Right lobe of liver (tissue), 6 donors: ENCODE measurements at places on chromosomes 12 and 14. TPM values are rescaled to one million over a fixed set of nuclear protein-coding genes. Genes with fewer than 3 reads are reported as not detected.

The NPFF gene
- not detected for total RNA-seq

The SMIM41 gene
- not detected for total RNA-seq

The TMEM63C gene
- 0.18 TPM for total RNA-seq

The ABCC9 gene
- 40.4 TPM for total RNA-seq

The IL26 gene
- total RNA-seq: not detected

The C12orf54 gene
- not detected for total RNA-seq

The LARP4 gene
- 60.7 TPM for total RNA-seq

The MIA2 gene
- 62.6 TPM for total RNA-seq

The TXNDC16 gene
- total RNA-seq: 3.5 TPM

The RFX4 gene
- not detected for total RNA-seq

The GXYLT1 gene
- 10.9 TPM for total RNA-seq

The SERPINA1 gene
- total RNA-seq: 18,705 TPM

The KRT75 gene
- not detected for total RNA-seq

The SLC10A1 gene
- 63.2 TPM for total RNA-seq

The TAOK3 gene
- total RNA-seq: 18.4 TPM

The GLIPR1L2 gene
- 0.32 TPM for total RNA-seq

The DEGS2 gene
- total RNA-seq: 0.19 TPM

The PIGH gene
- 14.4 TPM for total RNA-seq

DNA sequence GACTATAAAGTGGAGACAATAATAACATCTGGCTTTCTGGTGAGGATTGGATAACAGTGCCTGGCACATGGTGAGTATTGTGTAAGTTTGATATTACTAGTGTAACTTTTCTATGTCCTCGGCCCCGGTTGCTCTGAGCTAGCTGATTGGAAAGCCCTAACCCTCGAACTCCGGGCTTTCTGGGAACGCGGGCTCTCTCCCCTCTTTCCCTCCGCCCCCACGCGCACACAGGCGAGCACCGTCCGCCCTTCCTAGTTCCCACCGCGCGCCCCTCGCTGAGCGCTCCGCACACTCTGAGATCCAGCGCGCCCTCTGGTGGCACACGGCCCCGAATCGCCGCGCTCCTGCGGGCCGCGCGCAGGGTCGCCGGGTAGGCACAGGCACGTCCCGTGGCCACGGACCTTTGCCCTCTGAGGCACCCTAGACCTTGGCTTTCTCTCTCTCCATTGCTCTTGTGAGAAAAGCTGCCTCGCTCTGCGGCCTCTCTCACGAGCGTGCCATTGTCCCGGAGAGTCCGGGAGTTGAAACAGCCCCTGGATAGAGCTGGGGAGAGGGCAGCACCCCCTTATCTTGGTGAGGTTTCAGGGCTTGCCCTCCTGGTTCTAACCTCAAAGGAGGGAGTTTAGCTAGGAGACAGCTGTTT, 23.2 kb upstream of the ESRRB start:
- DNase-seq: peak; percentile 63

DNA sequence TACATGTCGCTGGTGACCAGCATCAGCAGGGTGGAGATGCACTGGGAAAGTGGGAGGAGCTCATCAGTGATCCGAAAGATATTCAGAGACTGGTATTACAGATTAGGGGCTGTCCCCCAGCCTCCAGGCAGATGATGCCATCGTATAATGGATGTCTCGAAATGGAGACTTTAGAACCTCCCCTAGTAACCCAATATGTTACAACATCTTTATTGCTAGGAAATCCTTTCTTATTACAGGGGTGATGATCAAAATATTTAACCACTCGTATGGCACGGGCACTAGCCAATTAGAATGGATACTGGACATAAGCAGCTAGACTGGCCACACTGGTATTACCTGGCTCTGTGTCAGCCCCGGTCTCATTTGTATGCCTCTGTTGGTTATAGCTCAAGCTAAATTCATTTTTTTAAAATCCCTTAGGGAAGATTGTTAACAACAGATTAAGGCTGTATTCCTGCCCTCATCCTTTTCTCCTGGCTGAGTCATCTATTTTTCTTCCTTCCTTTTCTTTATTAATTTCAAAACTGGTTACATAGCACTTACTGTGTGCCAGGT, 10.8 kb upstream of the CEBPE start:
- DNase-seq: no peak

- DNase-seq: peak; percentile 56
Observed at GRCh38 chr12:104064842-104065427, 604 bp downstream of the HCFC2 start.

DNA sequence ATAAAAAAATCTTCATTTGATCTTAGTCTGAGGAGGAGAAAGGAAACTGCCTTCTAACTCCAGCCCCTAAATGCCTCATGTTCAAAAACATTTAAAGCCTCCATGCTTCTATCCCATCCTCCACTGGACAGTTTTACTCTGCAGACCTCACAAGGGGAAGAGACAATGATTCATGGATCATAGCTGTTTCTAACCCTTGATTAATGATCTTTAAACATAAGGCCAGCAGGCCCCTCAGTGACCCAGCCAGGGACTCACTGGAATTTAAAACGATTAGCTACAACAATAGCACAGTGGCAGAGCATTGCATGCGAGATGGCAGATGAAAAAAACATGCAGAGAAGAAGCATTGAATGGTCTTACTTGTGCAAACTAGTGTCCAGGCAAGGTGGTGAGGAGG, 6.0 kb downstream of the DCTN2 start:
- no peak for DNase-seq

DNA sequence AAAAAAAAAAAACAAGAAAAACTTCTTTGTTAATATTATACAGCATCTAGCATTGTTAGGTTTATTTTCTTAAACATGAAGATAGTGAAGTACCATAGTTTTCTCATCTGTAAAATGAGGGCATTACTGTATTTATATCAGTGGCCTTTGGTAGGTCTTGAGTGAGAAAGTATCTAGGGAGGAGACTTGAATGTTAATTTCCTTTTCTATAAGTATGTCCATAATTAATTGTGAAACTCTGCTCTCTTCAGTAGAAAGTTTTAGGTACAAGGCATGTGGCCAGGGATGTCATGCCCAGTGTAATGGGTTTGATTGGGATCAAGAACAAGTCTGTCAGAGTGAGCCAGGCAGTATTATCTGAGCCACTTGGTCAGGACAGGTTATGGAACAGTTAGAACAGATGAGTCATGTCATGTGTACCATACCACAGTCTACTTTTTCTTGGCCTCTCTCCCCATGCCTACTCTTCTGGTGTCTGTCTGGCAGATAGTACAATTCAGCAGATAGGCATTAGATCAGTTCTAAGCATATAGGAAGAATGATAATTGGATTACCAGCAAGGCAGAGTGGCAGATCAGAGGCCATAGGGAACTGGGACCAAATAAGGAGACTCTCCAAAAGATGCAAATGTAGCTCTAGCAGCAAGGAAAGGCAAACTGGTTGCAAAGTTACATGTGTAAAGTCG, 30.4 kb downstream of the FBXO34 start:
- DNase-seq: no peak

DNA sequence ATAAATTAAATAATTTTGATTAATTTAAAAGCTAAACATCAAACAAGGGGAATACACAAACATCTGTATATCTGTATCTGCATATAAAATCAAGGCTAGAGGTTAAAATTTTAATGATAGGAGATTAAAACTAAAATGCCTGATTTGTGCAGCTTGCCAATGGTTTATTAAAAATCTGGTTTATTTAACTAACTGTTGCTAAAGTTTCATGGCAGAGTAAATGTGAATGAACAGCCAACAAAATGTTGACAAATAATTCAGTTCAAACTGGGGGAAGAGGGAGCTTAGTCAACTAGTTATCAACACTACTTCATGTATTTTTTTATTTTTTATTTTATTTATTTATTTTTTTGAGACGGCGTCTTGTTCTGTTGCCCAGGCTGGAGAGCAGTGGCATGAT, 43.0 kb downstream of the BTG1 start:
- DNase-seq: no peak

DNA sequence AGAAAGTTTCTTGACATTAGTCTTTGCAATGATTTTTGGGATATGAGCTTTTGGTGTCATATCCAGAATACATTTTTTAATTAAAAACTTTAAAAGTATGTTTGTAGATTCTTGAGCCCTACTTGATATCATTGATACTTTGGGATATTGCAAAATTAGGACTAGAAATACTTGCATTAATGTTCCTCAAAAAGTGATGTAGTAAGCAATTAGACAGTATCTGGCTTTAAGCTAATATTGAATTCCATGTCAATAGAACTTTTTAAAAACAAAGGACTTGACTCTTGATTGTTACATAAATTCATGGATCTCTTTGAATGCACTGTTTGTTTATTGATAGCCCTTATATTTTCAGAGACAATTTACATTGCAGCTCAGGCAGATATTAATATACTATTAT, 15.6 kb downstream of the PEX5 start:
- DNase-seq: no peak

DNA sequence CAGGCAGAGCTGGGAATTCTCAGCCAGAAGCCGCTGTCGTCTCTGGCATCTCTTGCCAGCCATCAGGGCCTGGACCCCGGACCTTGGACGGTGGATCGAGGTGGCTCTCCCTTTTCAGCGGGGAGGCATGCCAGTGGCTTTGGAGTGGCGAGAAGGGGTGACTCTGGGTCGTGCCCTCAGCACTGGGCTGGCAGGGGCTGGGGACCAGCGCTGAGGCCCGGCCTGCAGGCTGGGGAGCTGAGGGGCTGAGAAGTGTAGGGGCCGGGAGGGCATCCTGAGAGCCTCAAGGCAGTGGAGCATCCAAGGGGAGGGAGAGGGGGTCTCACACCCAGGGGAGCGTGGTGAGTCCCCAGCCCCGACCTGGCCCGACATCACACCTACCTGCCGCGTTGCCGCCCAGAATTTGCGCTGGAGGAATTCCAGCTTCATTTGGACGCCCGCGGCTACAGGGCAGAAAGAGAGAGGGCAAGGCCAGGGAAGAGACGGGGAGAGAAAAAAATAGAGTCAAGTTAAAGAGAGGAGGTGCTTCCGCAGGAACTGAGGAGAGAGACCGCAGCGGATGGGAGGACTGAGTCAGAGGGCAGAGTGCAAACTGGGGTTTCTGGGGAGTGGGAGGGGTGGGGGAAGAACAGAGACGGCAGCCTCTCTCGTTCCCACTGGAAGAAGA, 9.0 kb upstream of the LRTM2 start:
- DNase-seq: no peak

GRCh38 chr12:116338064-116338846, 60.8 kb upstream of the MED13L start:
- DNase-seq: no peak

GRCh38 chr14:66001356-66001755, 484.8 kb upstream of the CCDC196 start:
- DNase-seq: no peak

- no peak for DNase-seq
Observed at GRCh38 chr12:52234223-52234810, 1.3 kb downstream of the KRT7 start.

DNA sequence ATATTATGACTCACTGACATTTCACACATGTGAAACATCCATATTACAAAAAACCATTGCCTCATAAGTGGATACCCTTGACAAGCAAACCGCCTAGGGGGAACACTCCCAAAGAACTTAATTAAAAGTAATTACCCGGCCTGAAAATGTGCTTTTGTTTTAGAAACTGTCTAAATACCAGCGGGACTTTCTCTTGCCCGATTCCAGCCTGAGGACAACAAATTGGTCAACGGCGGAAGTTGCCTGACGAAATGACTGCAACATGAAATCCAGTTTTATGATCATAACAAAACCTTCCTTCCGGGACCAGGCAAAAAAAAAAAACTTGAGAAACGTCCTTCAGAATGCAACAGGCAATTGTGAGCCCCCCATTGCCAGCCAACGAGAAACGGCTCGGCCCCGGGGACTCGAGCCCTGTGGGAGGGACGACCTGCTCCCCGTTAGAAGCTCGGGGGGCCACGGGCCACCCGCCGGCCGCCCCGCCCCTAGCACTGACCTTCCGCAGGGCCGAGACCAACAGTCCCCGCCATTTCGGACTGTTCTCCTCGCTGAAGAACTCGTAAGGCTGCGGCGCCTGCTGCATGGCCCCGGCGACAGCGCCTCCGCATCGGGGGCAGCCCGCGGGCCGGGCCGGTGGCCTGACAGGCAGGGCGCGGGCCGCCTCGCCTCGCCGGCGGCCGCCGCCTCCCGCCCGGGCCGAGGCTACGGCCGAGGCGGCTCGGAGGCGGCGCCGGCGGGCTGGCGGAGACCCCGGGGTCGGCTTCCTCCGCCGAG, 490 bp downstream of the SOS2 start:
- peak; percentile 76 for DNase-seq

GRCh38 chr12:4855121-4855924, 54.4 kb upstream of the KCNA1 start:
- no peak for DNase-seq

DNA sequence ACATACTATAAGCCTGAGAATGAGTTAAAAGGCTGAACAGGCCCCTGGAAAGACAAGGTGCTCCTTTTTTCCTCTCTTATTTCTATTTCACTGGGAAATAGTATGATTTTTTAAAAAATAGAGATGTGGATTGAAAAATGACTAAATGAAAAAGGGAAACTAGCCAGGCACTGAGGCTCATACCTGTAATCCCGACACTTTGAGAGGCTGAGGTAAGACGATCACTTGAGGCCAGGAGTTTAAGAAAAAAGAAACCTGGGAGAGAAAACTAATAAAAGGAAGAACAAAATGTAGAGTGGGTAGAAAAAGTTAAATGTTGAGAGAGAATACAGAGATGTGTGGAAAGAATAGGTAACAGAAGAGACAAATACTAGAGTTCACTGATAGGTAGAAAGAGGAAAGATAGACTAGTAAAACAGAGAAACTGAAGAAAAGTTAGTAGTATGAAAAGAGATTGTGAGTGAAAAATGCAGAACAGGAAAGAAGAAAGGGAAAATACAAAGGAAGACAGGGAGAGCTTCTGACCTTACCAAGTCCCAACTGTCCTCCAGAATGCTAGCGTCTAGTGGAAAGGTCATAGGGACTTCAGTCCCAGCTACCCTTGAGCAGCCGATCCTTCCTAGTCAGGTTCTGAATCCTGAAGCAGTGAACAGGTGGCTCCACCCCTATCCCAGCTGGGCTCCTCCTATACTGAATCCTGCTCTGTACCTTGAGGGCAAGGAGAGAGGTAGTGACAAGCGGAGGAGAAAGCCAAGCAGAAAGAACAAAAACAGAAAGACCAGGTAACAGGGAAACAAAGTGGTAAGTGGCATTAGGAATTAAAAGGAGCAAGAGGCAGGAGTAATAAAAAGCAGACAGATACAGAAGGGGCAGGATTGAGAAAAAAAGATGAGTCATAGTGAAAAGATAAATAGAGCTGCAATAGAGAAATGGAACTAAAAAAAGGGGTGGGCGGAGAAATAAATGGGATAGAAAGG, 7.3 kb downstream of the TMEM116 start:
- no peak for DNase-seq

DNA sequence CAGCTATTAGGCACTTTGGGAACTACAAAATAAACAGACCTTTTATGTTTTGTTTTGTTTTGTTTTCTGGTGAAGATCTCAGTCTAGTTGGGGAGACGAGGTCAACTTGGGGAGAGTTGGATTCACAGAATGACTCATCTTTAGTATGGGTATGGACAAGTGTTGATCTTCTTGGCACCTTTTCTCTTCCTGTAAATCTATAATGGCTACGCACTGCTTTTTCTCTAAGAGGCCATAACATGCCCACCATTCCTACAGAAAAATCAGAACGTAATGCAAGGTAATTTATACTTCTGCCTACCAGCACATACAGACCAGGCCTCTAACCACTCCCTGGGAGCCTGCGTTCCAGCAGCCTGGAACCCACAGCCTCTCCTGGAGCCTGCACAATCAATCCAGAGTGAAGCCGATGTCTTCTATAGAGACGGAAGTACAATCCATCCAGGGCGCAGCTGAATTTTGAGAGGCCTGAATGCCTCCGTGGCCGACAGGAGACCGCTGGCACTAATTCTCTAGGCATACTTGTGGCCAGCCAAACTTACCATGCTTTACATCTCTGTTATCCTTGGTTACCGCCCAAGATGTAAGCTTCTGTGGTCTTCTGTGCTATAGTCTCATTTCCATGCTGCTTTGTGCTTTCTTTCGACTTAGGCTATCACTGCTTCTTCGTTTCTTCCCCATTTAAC, 717 bp downstream of the PPHLN1 start:
- DNase-seq: no peak
